ENCODE measurements at places on chromosomes 5 and 9.

DNA sequence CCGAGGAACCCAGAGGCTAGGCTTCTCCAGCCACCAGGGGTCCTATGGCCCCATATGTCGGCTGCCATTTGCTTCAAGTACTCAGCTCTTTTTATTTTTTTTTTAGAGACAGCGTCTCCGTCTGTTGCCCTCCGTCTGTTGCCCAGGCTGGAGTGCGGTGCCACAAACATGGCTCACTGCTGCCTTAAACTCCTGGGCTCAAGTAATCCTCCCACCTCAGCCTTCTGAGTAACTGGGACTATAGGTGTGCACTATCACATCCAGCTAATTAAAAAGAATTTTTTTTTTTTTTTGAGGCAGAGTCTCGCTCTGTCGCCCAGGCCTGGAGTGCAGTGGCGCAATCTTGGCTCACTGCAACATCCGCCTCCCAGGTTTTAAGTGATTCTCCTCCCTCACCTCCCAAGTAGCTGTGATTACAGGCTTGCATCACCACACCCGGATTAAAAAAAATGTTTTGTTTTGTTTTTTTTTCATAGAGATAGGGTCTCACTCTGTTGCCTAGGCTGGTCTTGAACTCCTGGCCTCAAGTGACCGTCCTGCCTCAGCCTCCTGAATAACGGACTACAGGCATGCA, 8.9 kb downstream of the CERCAM start:
- no peak for DNase-seq

- no peak for DNase-seq
These were observed 19.8 kb upstream of the NTNG2 start for GRCh38 chr9:132141948-132142594.

DNA sequence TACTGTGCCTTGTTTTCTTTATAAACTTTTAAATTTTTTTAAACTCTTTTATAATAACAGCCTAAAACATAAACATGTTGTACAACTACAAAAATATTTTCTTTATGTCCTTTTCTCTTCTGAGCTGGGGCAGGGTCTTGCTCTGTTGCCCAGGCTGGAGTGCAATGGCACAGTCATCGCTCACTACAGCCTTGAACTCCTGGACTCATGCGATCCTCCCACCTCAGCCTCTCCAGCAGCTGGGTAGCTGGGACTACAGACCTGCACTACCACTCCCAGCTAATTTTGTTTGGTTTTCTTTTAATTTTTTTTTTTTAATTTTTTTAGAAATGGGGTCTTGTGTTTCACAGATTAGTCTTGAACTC, 31.5 kb downstream of the TTC1 start:
- no peak for DNase-seq

GRCh38 chr9:1320607-1321195, 270.5 kb downstream of the DMRT2 start:
- no peak for DNase-seq
